ENCODE measurements at places on chromosomes 12 and 14.
A peak's percentile ranks its signal among the peaks of the same experiment; 100 is the strongest.

DNA sequence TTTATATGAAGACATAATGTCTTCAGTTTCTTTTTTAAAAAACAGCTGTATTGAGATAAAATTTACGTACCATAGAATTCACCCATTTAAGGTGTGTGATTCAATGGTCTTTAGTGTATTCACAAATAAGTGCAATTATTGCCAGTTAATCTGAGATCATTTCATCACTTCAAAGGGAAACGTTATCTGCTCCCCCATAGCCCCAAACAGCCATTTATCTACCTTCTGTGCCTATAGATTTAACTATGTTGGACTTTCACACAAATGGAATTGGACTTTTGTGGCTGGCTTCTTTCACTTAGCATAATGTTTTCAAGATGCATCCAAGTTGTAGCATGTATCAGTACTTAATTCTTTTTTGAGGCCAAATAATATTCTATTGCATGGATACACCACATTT, 9.7 kb downstream of the PNP start:
- no peak for DNase-seq

DNA sequence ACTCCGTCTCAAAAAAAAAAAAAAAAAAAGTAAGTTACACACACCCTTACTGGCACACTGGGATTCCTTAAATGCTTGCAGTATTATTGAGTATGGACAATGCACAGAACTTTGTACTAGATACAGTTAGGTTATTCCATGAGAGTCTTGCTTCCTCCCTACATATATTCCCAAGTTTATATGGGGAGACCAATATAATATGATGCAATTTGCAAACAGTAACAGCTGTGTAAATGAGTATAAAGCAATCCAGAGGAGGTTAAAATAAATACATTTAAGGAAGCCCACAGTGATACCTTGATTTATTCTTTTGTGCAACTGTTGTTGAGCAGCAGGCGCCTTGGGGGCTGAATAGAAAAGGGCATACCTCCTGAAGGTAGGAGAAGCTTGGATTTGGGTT, 26.6 kb downstream of the RASSF3 start:
- DNase-seq, result no peak

DNA sequence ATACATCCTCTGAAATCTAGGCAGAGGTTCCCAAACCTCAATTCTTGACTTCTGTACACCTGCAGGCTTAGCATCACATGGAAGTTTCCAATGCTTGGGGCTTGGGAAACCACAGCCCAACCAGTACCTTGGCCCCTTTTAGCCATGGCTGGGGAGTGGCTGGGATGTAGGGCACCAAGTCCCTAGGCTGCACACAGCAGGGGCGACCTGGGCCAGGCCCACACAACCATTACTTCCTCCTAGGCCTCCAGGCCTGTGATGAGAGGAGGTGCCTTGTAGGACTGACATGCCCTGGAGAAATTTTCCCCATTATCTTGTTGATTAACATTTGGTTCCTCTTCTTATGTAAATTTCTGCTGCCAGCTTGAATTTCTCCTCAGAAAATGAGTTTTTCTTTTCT, 1387.4 kb downstream of the FSCB start:
- DNase-seq, result no peak

- DNase-seq, result no peak
These were observed 127.9 kb upstream of the DYRK2 start for GRCh38 chr12:67520606-67521005.

DNA sequence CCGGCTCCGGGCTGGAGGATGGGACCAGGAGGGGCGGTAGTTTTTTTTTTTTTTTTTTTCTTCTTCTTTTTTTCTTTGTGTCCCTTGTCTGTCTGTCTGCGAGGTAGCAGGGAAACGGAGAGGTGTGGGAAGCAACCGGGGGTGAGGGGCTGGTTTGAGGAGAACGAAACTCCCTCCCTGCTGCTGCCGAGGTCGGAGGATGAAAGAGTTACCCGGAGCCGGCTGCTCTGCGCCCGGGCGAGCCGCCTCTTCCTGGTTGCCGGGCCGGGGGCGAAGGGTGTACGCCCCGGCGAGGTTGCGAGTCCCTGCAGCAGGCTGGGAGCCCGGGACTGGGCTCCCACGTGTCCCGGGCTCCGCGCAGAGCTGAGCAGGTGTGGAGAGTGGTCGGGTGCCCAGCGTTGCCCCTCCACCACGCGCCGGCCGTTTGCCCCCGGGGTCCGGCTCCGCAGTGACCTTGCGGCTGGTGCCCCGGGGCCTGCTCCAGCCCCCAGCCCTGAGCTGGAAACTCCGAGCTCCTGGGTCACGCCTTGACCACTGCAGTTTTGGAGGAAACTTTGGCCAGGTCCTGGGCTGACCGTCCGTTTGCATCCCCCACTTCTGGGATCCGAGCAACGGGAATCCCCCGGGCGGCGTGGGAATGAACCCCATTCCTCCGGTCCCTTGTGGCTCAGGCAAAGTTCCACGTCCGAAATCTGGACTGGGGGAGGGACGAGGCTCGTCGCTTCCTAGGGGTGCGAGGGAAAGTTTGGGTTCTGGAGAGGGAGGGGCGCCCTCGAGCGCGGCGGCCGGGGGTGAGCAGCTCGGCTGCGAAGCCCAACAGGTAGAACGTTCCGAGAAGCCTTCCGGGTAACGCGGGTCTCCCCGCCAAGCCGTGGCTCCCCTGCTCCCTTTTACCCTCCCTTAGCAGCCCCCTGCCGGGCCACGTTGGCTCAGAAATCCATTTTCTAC, 1.3 kb downstream of the CHST11 start:
- peak; percentile 67 for DNase-seq

- DNase-seq, result no peak
These were observed 64.3 kb downstream of the PCNX1 start for GRCh38 chr14:70971560-70971959.

DNA sequence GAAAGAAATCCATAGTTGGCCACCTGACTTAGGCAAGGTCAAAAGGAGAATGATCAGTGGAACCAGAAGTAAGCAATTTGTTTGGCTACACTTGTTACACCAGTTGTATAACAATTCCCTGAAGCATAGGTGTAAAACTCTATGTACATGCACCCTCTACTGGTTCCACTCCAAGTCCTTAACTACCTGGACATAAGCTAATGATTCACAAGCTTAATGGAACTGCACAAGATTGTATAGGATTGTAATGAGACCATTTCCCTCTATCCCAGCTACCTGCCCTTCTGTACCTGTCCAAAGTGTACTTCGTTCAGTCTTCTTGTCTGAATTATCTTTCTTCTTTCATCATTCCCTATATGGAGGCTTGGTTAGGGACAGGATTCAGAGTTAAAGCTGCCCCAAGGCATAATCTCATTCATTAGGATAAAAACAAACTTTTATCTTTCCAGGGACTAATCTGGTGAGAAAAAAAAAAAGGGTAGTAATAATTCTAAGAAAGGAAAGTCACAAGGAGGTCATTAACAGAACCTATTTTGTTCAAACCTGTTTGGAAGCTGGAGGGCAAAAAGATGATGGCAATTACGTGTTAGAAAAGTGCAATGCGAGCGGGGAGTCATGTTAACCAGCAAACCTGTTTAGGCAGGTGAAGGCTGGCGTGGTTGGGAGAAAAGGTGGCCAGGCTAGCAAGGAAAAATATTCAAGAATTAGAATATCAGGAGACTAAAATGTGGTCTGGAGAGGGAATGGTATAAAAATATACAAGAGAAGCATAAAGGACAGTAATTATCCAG, 2.8 kb upstream of the TMEM52B start:
- DNase-seq, result no peak

- no peak for DNase-seq
These were observed 8.1 kb downstream of the DNAI7 start for GRCh38 chr12:25186788-25187402.

DNA sequence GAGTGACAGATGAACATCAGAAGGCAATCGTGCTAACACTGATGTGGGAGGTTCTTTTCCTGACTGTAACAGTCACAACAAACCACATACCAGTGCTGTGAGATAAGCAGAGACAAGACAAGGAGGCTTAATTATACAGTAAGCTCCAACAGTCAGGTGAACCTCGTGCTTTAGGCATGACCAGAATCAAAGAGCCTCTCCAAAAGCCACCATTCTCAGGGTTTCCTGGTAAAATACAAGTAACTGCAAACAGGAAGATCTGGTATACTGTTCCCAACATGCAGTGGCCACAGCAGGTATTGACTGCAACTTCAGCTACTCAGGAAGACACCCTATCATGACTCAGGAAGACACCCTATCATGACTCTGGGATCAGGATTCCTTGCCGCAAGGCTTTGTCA, 47.3 kb upstream of the GTF2A1 start:
- DNase-seq, result no peak

DNA sequence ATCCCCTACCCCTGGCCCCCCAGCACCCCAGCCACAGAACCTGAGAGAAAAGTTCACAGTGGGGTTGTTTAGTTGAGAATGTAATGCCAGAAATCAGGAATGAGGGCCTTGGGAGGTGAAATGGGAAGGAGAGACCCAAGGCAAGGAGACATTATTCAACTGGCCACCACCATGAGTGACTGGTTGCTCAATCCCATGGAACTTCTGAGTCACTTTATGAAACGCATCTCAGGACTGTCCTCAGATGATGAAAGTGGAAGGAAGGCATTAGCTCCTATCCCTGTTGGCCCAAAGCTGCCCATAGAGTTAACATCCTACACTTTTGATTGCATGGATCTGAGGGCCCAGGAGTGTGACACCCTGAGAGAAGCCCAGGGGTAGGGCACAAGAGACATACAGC, 25.4 kb upstream of the TCL1A start:
- no peak for DNase-seq

DNA sequence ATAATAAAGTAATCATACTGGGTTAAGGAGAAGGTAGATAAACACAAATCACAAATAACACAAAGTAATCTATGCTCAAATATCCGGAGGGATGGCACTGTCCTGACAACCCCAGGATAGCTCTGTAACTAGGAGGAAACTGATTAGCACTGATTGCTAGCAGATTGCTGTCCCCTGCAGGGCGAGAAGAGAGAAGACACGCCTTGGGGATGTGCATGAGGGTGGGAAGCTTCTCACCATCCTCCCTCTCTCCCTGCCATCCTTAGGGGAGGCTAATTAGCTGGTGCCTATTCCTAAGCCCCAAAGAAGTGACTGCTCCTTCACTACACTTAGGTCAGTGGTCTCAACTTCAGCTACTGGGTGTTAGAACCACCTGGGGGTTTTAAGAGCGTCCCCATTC, 27.0 kb upstream of the TMEM260 start:
- DNase-seq, result no peak
